ENCODE measurements at places on chromosomes 12 and 14. TPM values are rescaled to one million over a fixed set of nuclear protein-coding genes. Genes with fewer than 3 reads are reported as not detected.

DNA sequence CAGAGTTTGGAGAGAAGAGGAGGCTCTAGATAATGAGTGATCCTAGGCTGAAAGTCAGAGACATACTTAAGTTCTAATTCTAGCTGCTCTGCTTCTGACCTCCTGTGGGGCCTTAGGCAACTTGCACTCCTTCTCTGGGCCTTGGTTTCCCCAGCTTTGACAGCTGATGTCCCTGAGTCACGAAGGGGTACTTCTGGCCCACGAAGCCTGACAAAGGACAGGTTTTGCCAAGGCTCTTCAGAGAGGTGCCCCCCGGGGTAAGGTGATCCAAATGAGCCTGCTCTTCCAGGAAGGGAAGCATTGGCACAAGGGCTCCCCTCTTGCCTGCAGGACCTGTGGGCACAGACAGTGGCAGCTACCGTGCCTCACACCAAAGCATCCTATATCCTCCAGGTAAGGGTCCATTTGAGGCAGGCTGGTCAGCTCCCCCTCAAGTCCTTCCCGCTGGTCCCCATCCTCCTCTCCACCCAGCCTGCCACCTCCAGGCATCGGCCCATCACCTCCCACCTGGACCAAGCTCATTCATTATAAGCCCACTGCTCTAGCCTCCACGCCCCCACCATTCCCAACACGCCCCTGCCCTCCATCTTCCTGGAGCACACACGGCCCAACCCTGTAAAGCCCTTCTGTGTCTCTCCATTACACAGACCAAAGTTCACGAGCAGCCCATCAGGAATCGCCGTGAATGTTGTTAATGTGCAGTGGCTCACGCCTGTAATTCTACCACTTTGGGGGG is 1.9 kb upstream of the PPP1R13B start:
- DNase-seq: no peak

- peak; percentile 11 for DNase-seq
These were observed 1.4 kb upstream of the PHC1 start for GRCh38 chr12:8912914-8913313.

DNA sequence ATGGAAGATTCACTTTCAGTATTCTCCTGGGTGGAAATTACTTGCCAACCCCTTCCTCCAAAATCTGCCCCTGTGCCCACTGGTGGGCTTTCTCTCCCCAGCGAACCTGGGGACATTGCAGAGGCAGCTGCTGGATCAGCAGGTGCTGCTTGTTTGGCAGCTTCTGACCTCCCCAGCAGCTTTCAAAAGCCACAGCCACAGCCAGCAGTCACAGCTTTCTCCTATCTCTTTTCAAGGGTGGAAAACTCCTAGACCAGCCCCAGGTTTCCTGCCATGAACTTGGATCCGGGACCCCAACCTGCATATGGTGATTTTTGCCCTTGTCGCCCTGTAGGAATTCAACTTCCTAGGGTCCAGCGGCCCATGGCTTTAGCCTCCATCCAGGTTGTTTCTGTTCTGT is 330.8 kb downstream of the ADAMTS20 start:
- DNase-seq: no peak

DNA sequence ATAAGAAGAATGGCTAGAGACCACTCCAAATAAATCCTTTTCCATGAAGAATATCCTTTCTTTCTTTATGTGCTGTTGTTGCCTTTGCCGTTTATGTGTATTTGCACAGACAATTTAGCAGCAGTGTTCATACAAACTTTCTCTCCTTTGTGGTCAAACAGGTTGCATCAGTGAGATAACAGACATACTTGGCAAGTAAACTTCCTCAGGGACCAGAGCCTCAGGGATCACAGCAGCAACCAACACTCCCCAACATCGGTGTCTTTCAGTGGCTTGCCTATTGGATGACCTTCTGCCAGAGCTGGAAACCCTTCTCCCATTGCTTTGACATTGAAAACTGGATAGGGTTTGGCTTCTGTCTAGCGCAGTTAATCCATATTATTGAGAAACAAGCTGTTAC is 252.2 kb downstream of the BTG1 start:
- no peak for DNase-seq

DNA sequence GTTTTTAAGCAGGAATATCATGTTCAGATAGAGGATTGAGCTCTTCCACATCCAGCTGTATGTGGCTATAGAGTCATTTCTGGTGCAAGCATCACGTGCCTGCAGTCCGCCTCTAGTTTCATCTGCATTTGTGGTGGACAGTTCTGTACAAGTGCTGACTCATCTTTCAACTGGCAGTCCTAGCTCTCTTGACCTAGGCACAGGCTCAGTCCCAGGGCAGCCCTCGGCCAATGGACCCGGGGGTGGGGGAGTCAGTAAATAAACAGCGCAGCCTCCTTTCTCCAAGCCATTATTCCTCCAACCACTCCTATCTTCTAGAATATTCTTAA is 41.8 kb upstream of the FRMD6 start:
- DNase-seq: no peak

- no peak for DNase-seq
These were observed 10.6 kb downstream of the CEP128 start for GRCh38 chr14:80930836-80931389.

- DNase-seq: no peak
These were observed 132.1 kb upstream of the SYT1 start for GRCh38 chr12:78732481-78732880.

DNA sequence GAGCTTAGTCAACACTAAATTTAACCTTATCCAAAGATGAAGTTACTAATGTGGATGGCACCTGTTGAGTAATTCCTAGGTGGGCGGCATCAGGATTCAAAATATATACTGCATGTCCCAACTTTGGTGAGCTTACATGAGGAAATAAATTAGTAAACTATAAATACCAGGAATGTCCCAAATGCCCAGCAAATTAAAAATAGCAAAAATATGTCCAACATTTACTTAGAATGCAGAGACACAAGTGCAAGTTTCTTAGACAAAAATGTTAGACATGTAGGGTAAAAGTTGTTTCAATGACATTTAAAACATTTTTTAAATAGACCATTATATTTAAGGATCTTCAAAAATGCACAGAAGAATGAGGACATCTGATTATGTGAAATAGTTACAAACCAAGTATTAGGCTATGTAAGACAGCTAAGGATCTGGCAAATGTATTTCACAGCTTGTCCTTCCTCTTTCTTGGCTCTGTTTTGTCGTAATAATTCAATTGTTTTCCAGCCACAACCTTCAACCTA is 115.9 kb downstream of the NAV3 start:
- DNase-seq: no peak

DNA sequence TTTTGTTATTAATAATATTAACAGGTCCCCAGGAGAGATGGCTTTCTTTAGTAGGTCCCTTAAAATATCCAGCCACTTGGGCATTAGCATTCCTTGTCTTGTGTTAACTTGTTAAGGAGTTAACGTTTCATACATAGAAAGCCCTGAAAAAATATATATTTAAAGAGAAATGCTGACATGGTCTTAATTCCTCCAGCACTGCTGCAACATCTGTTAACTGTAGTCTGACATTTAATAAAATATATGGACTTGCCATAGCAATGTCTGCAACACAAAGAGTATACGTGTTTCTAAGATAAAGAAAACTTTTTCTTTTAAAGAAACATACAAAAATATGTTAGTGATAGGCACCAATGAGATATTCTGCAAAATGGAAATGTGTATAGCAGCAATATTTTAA is 10.0 kb downstream of the SLC38A4 start:
- no peak for DNase-seq

GRCh38 chr12:12622418-12622817 is 10.7 kb downstream of the CREBL2 start:
- DNase-seq: no peak

DNA sequence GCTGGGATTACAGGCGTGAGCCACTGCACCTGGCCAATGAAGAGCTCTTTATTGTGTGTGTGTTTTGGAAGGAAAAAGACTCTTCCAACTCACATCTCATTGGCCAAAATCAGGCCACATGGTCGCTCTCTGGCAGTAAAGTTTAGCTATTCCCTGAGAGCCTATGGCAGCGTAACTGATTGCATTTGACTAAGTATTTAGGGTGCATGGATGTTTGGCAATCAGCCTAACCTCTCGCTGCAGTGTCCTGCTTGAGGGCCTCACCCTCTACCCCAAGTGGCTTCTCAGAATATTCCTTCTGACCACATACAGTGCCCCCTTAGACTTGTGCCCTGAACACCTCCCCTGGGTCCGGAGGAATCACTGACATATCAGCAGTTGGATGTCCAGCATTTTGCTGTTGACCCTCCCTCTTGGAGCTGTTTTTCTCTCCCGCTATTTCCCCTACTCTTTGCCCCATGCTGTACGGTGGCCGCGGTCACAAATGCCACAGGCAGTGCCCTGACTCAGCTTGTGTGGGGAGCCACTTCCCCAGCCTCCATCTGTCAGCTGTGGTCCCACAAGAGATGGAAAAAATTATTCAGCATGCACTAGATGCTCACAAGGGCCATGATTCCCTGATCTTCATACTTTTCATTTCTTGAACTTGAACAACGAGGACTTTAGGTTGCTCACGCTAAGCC is 9.5 kb downstream of the PHETA1 start:
- no peak for DNase-seq

GRCh38 chr14:57816568-57817284 is 49.2 kb downstream of the SLC35F4 start:
- DNase-seq: no peak

GRCh38 chr12:15633201-15633600 is 156.0 kb downstream of the EPS8 start:
- DNase-seq: no peak

GRCh38 chr14:22463763-22464173 is 125.3 kb downstream of the DAD1 start:
- no peak for DNase-seq

GRCh38 chr12:57554453-57554852 is 4.6 kb downstream of the KIF5A start:
- DNase-seq: no peak

- DNase-seq: no peak
These were observed 43.6 kb downstream of the FGD6 start for GRCh38 chr12:95173392-95174251.

- DNase-seq: peak; percentile 17
These were observed 58.5 kb upstream of the TMPO start for GRCh38 chr12:98456576-98457573.

GRCh38 chr14:39641224-39641623 is 209.0 kb upstream of the FBXO33 start:
- no peak for DNase-seq

GRCh38 chr12:71972441-71973074 is 33.9 kb downstream of the TPH2 start:
- no peak for DNase-seq

DNA sequence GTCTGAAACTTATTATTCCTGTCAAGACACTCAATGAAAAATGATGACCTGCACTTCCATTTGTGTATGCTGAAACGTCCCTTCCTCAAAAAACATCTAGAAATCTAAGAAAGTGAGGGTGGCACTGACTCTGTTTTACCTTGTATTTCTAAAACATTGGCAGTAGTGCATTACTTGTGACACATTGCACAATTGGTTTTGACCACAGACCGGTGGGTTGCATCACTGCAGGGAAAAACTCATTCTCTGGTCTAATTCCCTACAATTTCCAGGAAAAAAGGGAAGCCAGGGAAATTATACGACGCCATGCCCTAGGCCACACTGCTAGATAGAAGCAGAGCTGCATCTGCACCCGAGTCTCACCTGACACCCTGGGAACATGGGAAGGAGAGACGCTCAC is 156.7 kb downstream of the NTF3 start:
- DNase-seq: no peak

DNA sequence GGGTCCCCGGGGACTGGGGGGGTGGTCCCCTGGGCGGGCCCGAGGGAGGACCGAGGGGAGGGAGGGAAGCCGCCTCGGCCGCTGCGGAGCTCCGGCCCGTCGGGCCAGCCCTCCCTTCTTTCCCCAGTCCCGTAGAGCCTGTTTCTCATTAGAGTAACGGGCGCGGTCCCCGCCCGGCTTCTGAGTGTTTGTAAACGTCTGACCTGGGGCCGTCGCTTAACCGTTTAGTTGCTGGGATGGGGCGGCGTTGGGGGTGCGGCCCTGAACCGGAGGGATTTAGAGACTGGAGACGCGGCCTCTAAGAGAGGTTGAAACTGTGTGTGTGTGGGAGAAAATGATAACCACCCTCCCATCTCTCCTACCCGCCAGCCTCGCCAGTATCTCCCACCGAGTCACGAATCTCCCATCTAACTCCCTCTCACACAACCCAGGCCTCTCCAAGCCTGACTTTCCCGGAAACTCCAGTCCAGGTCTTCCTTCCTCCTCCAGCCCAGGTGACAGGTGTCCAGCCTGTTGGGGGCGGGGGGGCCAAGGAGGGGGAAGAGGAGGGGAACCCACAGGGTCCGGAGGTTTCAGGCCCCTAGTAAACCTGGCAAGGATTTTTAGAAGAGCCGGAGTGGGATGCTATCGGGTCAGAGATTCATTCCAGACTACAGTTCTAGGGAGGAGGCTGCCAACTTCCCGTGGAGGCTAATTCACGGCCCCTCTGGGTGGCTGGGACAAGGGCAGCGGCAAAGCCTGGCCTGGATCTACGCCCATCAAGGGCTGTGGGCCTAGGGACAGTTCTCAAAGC is 1.1 kb upstream of the NFATC4 start:
- DNase-seq: peak; percentile 62

- DNase-seq: no peak
These were observed 8.6 kb upstream of the DENR start for GRCh38 chr12:122743895-122744525.

DNA sequence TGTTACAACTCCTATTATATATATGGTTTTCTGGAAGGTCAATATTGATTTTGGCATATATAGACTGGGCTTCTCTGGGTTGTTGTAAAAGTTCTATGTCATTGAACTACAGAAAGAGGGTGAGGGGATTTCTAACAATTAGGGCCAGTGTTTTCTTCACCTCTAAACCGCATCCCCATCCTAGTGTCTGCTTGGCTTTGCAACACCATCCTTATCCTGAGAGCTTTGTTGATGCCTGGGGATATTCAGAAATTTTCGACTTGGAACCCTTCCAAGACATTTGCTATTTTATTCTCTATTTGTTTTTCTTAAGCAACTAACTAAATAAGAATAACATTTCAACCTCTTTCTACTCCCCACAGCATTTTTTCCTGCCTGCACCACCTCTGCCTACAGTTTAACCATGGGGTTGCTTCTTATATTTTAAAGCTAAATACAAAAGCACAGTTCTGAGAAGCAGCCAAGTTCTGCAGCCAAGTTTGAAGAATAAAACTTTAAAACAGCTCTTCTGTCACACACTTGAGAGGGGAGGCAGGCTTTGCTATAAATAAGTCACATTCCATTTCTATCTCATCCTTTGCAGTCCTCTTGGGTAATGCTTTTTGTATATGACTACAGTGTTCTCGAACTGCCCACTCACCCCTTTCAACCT is 53.4 kb downstream of the RGS6 start:
- no peak for DNase-seq

The KRT76 gene
- total RNA-seq: not detected

The SERPINA5 gene
- 1.4 TPM for total RNA-seq

The POC1B gene
- total RNA-seq: 15.2 TPM

The IRAK3 gene
- 0.61 TPM for total RNA-seq

The COQ10A gene
- 23.2 TPM for total RNA-seq

The RNF212B gene
- not detected for total RNA-seq

The RASSF9 gene
- not detected for total RNA-seq

The MIPOL1 gene
- 17.4 TPM for total RNA-seq

The CPNE6 gene
- total RNA-seq: not detected

The SIX6 gene
- total RNA-seq: not detected

The TAS2R9 gene
- total RNA-seq: not detected

The PLEKHG7 gene
- not detected for total RNA-seq

The KIF5A gene
- total RNA-seq: 16.9 TPM

The CACNA2D4 gene
- 0.72 TPM for total RNA-seq

The SOX5 gene
- total RNA-seq: 86.6 TPM

The MGST1 gene
- 303 TPM for total RNA-seq

The PAPLN gene
- 2.7 TPM for total RNA-seq
